Posterior cingulate gyrus (tissue), 11 donors: ENCODE measurements at places on chromosomes 7 and 10.
A peak's percentile ranks its signal among the peaks of the same experiment; 100 is the strongest.

DNA sequence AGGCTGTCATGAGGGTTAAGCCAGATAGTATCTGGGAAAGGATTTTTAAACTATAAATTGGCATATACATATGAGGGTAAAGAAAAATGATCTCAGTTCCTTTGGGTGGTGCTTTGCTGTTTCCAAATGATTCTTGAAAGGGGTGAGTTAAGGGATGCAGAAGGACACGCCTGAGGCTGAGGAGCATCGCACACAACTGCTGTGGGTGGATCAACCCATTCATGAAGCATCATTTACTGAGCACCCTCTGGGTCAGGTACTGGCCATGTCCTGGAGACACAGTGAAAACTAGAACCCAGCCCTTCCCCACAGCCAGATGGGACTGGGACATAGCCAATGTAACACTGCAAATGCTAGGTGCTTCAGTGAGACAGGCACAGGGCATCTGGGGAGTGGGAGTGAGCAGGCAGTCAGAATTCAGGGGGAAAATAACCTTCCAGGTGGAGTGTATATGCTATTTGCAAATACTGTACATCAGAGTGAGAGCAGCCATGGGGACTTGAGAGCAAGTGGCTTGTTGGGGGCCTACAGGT is 112.1 kb downstream of the WDFY4 start:
- no peak for DNase-seq

- DNase-seq: peak; percentile 81
Observed at GRCh38 chr7:1886361-1887064, 216.4 kb downstream of the ELFN1 start.

- DNase-seq: no peak
Observed at GRCh38 chr10:88744002-88744401, 15.8 kb upstream of the LIPN start.

GRCh38 chr7:1176891-1177373 is 16.9 kb upstream of the ZFAND2A start:
- DNase-seq: no peak

GRCh38 chr7:151853896-151854719 is 22.8 kb downstream of the PRKAG2 start:
- peak; percentile 67 for DNase-seq

GRCh38 chr10:22605168-22605567 is 109.2 kb downstream of the PIP4K2A start:
- no peak for DNase-seq

- no peak for DNase-seq
Observed at GRCh38 chr7:104838537-104839299, 175.3 kb upstream of the KMT2E start.

GRCh38 chr7:150368884-150369747 is 494 bp downstream of the REPIN1 start:
- DNase-seq: peak; percentile 84

GRCh38 chr10:17910125-17910789 is 41.5 kb upstream of the SLC39A12 start:
- DNase-seq: no peak

GRCh38 chr10:84204122-84204521 is 9.8 kb downstream of the CDHR1 start:
- DNase-seq: no peak

- no peak for DNase-seq
Observed at GRCh38 chr7:38141187-38141586, 36.9 kb upstream of the STARD3NL start.

DNA sequence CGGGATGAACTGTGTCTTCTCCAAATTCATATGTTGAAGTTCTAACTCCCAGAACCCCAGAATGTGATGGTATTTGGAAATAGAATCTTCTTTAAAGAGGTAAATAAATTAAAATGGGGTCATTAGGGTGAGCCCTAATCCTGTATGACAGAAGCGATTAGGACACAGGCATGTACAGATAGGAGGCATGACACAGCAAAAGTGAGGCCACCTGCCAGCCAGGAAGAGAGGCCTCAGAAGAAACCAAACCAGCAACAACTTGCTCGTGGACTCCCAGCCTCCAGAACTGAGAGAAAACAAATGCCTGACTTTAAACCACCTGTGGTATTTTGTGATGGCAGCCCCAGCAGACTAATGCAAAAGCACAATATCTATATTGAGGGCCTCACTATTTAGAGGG is 214.3 kb downstream of the NEBL start:
- DNase-seq: no peak

- DNase-seq: no peak
Observed at GRCh38 chr10:114683162-114683561, 25.1 kb upstream of the ABLIM1 start.

- no peak for DNase-seq
Observed at GRCh38 chr7:50679218-50680007, 103.3 kb downstream of the GRB10 start.

DNA sequence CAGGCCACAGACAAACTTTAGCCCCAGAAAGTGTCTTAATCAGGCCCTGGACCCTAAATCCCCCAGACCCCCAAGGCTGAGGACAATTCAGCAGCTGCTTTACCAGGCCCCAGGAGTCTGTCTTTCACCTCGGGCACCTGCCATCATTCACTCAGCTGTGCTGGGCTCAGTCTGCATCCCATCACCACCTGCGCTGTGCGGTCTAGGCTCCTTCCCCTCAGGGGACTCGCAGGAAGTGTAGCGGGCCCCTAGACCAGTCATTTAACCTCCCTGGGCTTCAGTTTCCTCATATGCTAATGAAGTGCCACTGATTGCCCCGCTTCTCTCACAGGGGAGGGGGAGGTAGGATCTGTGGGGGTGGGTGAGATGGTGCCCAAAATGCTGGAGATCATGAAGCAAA is 76.4 kb upstream of the ZMIZ1 start:
- DNase-seq: no peak

DNA sequence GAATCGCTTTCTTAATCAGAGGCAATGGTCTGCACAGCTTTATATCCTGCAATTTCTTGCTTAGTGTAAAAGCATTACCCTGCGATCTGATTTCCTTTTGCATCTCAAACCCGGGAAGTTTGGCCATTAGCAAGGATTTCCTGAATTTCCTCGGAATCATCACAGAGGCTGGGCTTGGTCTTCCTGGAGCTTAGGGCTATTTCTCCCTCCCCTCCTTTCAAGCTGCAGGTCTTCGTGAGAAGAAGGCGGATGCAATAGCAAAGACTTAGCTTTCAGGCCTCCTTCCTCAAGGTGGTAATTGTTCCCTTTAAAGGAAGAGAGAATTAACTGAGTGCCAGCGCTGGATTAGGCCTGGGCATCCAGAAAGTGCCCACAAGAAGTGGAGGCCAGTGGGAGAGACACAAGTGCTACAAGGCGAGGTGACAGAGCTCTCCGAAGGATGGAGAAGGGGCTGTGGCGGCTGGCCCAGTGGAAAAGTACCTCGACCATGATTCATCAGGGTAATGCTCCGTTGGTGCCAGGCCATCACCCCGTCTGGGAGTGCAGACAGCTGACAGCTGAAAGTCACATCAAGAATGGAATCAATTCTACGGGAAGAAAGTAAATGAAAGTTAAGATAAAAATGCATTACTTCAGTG is 4.0 kb upstream of the ARMS2 start:
- DNase-seq: no peak

GRCh38 chr7:27269455-27269854 is 26.9 kb downstream of the EVX1 start:
- no peak for DNase-seq
